ENCODE measurements at places on chromosomes 16 and 17.

- DNase-seq: peak; percentile 70
Observed at GRCh38 chr17:65100316-65101140, 36.6 kb upstream of the RGS9 start.

DNA sequence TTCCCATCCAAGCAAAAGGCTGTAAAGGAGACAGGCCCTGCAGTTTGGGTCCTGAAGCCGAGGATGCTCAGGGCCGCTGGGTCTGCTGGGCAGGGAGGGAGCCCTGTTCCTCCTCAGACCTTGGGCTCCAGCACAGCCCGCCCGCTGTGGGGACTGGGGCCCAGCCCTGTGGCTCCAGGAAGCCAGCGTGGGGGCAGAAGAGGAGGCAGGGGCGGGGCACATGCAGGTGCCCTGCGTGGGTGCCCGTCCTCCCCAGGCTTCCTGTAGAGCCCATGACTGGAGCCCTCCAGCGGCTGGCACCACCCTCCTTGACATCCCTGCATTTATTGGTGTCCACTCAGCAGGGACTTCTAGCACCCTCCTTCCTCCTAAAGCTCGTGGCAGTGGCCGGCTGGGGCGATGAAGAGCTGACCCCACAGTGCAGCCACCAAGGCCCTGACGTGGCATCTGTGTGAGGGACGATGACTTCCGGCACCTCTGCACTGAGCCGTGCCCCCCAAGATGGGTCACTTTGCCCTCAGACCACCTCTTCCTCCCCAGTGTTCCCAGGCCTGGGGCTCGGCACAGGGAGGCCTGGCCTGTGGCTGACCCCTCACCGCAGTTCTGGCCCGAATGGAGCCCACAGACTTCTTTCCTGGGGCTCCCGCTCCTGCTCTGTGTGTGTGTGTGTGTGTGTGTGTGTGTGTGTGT, 9.9 kb downstream of the PRSS27 start:
- DNase-seq: no peak

- no peak for DNase-seq
Observed at GRCh38 chr17:8360260-8360659, 16.2 kb downstream of the KRABD2 start.

DNA sequence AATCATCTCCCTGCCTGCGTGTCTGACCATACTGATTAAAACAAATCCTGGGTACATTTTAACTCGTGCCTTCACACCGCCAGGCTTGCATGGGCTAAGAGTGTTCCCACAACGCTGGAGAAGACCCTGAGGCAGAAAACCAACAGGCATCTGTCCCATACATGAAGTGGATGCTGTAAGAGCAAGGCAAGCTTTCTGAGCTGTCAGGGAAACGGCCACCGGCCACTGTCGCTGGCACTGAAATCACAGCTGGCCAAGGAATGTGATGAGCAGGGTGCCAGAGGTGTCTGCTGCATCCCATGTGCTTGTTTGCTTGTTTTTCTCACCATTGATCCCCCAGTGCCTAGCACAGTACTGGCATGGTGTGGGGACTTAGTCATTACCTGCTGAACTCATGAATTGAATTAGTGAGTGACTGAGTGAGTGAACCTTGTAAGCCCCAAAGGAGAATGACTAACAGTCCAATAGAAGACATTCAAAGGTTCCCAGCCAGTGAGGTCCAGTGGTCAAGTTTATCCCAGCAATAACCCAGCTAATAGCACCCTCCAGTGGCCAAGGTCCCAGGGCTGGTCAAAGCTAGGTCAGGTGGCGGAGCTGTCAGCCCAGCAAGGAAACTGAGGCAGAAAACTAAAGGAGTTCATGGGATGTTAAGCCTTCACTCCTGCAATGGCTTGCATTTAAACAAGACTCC, 92.7 kb upstream of the CDH5 start:
- DNase-seq: no peak

DNA sequence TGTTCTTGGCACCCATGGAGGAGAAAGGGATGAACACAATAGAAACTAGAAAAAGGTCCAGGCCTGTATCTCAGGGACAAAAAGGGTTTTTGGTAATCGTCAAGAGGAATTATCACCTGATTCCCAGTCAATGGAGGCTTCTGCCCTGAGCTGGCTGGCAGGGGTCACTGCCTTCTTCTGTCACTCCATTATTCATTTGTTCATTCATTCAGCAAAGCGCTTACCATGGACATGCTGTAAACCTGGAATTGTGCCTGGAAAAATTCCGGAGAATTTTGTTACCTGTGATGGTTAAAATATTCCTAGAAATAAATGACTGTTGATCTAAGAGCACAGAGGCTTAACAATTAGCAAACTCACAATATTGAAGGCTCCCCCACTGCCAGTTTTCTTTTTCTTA, 212.3 kb downstream of the SHISA9 start:
- DNase-seq: no peak

DNA sequence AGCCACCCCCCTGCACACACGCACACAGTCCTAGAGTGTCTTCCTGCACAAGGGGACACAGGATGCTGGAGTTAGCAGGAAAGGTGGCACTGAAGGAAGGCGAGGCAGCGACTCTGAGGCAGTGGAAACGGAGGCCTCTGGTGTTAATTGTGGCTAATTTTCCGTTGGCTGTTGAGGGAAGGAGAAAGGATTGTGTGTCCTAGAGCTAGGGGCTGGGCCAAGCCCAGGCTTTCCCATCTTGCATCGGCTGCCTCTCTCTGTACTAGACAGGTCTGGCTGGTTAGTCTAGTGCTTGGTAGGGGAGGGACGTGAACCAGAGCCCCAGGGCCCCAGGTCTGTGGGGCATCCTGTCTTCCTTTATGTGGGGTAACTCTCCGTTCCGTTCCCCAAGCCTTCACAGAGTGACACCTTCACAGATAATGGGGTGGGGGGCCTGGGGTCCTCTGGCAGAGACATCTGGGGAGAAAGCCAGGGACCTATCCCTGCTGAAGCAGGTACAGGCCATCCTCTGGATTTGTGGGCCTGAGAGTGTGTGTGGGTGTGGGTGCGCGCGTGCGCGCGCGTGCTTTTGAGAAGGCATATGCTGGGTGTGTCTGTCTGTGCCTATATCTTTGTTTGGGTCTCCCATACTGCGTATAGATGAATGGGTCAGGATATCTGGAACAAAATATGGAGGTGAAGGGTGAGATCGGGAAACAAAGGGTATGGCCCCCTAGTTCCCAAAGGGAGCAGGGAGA, at the start of gene CHD3:
Gene CHD3, plus strand, starts transcription at position 606 of the 737 bp plus-strand sequence. CDS start 212 bp downstream, outside the sequence.
- no peak for DNase-seq

- DNase-seq: no peak
Observed at GRCh38 chr17:59757470-59757869, 50.0 kb downstream of the VMP1 start.

DNA sequence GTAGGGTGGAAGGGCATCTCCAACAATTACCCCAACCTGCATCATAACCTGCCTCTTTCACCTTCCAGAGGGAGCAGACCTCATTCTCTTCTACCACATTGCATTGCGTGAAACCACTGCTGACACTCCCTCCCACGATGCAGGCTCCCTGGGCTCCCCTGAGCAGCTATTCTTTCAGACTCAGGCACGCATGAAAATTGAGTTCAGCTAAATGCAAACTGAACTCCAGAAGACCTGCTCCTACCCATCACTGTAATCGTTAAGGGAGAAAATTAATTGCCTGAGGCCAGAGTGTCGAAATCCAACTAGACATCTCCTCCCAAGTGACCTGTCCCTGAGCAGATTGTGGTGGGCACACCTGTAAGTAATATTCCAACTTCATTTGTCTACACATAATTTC, 186.0 kb downstream of the GRIN2A start:
- no peak for DNase-seq

- no peak for DNase-seq
Observed at GRCh38 chr16:57051696-57052228, 40.6 kb upstream of the CPNE2 start.

- no peak for DNase-seq
Observed at GRCh38 chr16:75653922-75654321, 6.3 kb downstream of the TERF2IP start.

DNA sequence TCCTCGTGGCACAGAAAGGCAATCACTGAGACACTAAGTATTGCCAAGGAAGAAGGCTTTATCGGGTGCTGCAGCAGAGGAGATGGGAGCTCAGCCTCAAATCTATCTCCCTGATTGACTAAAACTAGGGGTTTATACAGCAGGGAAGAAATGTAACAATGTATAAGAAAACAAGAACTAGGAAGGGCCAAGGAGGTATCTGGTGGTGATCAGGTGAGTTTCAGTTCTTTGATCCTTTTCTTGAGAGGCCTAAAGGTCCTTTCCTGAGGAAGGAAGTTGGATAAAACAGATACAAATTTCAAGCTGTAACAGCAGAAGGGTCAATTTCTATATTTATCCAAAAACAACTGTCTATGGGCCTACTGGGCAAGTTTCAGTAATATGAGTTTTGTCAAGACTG, 212.4 kb downstream of the COPRS start:
- DNase-seq: no peak

DNA sequence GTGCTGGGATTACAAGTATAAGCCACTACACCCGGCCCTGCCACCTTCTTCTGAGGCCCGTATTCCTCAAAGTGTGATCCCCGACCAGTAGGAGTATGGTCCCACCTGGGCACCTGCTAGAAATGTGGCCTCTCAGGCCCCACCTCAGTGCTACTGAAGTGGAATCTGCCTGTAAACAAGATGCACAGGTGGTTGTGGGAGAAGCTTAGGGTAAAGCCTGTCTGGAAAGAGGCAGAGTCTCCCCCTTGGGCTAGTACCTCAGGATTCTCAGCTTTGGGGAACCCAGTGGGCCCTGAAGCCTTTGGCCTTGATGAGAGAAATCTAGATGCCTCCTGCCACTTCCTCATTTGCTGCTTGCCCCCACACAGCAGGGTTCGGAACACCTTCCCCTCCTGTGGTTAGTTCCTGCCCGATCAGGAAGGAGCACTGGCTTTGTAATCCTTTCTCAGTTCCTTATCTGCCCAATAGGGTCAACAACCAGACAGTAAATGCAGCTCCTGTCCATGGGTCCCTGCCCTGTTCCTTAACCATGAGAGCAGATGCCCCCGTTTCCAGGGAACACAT, 25.2 kb downstream of the TK2 start:
- no peak for DNase-seq

- no peak for DNase-seq
Observed at GRCh38 chr17:67970783-67971182, 25.5 kb downstream of the C17orf58 start.

GRCh38 chr17:43932923-43933322, 9.4 kb downstream of the PPY start:
- DNase-seq: no peak

GRCh38 chr17:39973496-39973895, 7.1 kb upstream of the PSMD3 start:
- DNase-seq: no peak

- DNase-seq: no peak
Observed at GRCh38 chr17:81612172-81612970, 24.5 kb downstream of the NPLOC4 start.

DNA sequence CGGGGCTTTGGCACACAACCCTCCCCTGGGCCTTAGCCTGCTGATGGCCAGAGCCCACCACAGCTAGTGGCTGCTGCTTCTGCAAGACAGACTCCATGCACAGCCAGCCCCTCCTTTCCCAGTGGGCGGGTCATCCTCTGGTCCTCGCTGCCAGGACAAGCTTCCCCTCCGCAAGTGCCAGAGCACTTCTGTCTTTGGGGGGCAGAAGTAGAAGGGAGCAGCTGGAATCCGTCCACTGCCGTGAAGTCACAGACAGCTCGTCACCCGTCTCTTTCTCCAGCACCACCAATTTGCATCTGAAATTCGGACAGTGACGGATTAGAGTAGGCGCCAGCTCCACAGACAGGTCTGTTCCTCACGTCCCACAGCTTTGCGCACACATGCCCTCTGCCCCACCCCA, 31.3 kb upstream of the NAT9 start:
- no peak for DNase-seq

DNA sequence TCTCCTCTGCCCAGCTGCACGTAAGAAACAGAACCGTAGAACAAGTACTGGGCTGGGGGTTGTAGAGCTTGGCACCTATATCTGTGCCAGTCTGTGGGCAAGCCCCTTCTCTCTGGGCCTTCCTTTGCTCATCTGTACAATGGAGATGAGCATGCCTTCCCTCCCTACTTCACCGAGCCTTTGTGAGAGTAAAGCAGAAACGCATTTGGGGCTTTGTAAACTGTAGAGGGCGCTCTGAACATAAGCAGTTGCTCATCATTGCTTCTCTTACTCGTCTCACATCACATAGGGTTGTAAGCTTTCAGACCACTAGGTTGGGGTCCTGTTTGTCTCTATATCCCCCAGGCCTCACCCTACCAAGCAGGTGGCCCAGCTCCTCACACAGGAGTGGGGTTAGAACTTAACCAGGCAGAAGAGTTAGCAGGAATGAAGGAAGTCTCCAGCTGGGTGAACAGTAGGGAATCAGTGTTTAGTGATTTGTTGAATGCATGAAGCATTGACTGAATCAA, 15.1 kb downstream of the SAMD14 start:
- no peak for DNase-seq

- no peak for DNase-seq
Observed at GRCh38 chr16:87926246-87927194, 9.8 kb downstream of the CA5A start.

GRCh38 chr17:76872221-76872873, 4.1 kb downstream of the MGAT5B start:
- no peak for DNase-seq

DNA sequence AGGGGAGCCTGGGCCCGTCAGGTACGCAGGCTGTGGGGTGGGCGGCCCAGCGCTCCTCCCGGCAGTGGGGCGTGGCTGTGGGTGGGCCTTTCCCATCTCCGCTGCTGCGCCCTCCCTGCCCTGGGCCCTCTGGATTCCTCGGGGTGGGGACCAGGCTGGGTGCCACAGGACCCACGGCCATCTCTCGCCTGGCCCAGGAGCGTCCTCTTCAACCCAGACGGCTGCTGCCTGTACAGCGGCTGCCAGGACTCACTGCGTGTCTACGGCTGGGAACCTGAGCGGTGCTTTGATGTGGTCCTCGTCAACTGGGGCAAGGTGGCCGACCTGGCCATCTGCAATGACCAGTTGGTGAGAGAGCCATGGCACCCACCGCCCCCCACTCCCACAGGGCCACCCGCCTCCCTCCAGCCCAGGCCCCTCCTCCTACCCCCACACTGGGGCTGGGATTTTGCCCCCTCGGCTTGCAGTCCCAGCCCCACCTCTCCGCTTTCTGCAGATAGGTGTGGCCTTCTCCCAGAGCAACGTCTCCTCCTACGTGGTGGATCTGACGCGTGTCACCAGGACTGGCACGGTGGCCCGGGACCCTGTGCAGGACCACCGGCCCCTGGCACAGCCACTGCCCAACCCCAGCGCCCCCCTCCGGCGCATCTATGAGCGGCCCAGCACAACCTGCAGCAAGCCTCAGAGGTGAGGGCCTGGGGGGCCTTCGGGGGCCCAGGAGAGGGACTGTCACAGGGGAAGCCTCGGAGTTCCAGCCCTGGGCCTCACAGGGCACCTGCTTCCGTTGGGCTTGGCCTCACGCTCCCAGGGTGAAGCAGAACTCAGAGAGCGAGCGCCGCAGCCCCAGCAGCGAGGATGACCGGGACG, 17.2 kb downstream of the KATNB1 start:
- no peak for DNase-seq

GRCh38 chr17:27609611-27610303, 21.2 kb upstream of the LGALS9 start:
- no peak for DNase-seq

- no peak for DNase-seq
Observed at GRCh38 chr17:8953156-8953885, 12.2 kb downstream of the PIK3R5 start.

Measured in stimulated activated CD8-positive, alpha-beta memory T cell treated with anti-CD3 and anti-CD28 coated beads, Interleukin-12 subunit alpha, Interleukin-12 subunit beta, amount 100 ng/mL, for 1 hour (primary cell).